ENCODE measurements at places on chromosomes 11 and 22.

DNA sequence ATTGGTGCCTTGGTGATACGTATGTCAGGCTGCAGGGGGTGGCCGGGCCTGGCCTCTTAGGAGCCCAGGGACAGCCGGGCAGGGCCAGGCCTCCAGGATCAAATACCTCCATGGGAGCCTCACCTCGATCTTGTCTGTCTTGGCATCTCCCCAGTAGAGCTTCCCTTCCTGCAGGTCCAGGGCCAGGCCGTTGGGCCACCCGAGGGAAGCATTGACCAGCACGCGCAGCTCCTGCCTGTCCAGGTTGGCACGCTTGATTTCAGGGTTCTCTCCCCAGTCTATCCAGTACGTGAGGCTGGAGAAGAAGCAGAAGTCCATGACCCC lies 137.7 kb downstream of the CRYBB2 start:
- DNase-seq: no peak

GRCh38 chr11:73478737-73479347 lies 102.6 kb downstream of the RELT start:
- DNase-seq: no peak

DNA sequence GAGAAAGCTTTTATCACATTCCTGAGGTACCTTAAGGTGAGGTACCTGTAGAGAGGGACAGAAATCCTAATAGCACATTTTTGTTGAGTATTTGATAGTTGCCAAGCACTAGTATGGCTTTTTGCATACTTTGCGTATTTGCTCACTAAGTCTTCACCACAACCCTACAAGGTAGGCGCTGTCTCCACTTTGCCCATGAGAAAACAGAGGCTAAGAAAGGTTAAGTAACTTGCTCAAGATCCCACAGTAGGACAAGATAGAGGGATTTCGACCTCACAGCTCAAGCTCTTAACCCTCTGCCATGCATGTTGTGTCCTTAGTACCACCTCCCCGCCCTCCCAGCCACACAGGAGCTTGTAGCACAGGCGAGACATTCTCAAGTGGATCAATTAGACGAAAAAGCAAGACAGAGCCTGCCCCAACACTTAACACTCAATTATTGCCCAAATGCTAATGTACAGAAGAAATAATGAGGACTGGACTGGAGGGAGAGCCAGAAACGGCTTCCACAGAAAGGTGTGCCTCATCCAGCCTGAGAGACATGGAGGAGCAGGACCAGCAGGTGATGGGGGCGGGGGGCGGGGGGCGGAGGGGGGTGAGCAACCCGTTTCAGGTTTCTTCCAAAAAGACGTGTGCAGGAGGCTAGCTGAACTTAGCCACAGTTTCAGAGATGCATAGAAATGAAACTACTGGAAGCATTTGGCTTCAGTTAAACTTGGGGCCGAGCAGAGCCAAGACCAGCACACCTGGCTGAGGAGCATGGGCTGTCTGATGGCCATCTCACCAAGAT lies 26.7 kb upstream of the CD44 start:
- no peak for DNase-seq

- DNase-seq: no peak
Measured at GRCh38 chr11:73314117-73314961, 6.3 kb downstream of the ARHGEF17 start.

GRCh38 chr22:38418589-38418988 lies 36.4 kb downstream of the KCNJ4 start:
- DNase-seq: no peak

- no peak for DNase-seq
Measured at GRCh38 chr11:1863352-1864216, 10.7 kb downstream of the LSP1 start.

DNA sequence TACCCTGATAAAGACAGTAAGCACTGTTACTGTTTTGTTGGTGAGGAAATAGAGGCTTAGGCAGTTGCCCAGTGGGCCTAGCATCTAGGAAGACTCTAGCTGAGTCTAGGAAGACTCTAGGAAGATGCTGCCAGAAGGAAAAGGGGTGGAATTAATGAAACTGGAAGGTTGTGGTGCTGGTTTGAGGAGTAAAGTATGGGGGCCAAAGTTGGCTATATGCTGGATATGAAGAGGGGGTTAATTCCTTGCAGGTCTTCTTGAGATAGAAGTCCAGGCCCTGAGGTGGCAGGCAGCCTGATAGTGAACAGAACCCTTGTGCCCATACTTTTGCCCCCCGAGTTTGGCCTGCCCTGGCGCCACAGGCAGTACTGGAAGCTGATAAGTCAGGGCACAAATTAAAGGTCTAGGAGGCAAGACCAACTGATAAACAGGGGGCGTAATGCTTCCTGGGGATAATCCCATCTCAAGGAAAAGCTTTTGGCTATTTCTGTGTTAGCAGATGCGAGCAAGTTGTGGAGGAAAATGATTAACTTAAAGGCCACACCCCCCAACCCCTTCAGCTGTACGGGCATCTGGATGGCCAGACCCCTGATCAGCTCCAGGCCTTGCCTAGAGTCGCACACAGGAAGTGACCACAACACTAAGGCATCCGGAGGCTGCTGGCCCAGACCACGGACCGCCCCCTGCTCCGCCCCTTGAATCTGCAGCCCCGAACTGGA lies 3.1 kb downstream of the ILK start:
- peak; percentile 80 for DNase-seq

- DNase-seq: no peak
Measured at GRCh38 chr11:123518496-123519054, 88.5 kb downstream of the GRAMD1B start.

GRCh38 chr11:6790546-6790945 lies 7.7 kb downstream of the OR2AG1 start:
- no peak for DNase-seq

- no peak for DNase-seq
Measured at GRCh38 chr11:103867481-103867880, 169.0 kb upstream of the DDI1 start.

DNA sequence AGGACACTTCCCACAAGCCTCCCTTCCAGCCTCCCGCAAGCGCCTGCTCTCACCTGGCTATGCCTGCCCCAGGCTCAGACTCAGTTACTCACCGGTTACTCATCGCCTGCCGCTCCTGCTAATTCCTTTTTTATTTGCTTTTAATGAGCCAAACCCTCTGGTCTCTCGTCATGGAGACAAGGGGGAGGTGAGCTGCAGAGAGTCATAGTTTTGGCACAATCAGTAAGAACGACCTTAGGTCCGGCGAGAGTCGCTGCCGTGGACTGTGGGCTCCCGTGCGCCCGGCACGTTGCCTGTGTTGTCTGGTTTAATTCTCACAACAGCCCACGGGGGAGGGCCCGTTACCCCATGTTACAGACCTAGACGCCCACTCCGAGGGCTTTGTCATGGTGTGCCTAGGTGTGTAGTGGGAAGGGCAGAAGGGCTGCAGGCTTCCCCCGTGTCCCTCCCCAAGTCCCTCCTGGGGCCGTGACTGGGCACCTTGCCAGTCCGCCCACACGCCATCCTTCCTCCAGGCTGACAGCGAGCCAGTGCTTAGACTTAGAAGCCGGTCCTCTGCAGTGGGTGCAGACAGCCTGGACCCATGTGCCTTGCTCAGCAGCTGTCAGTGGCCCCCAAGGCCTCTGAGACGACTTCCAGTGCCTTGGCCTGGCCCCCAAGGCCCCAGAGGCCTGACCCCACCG lies 42.2 kb downstream of the WNT7B start:
- DNase-seq: no peak

- no peak for DNase-seq
Measured at GRCh38 chr11:112166562-112166961, 610 bp upstream of the TEX12 start.

GRCh38 chr11:58047818-58048217 lies 17.1 kb downstream of the OR6Q1 start:
- no peak for DNase-seq

DNA sequence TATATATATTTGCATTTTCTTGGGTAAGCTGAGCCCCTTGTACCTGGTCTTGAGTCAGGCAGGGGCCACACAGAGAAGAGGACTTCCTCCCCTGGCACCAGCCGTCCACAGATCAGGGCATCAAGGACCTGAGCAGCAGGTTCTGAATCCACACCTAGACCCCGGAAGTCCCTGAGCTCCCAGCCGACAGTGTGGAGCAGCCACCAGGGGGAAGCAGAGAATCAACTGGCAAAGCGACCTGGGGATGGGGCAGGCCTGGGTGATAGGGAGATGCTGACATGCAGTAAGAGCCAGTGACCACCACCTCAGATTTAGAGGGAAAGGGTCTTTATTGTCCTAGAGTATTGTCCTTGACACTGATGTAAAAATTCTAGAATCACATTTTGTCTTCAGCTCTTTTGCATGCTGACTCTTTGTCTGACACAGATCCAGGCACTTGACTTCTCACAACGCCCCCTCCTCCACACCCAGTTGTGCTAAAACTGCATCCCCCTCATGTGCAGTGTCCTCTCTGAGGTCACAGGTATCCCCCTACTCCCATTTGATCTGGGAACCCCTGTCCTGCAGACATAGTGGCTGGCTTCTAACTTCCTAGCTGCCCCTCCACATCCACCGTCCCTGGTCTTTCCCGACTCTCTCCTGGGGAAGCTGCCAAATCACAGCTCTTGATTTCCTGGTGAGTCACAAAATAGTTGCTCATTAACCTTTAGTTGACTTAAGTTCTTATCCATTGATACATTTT lies 109.3 kb downstream of the GGTLC2 start:
- DNase-seq: peak; percentile 88

GRCh38 chr11:11071486-11071885 lies 213.6 kb upstream of the ZBED5 start:
- no peak for DNase-seq

DNA sequence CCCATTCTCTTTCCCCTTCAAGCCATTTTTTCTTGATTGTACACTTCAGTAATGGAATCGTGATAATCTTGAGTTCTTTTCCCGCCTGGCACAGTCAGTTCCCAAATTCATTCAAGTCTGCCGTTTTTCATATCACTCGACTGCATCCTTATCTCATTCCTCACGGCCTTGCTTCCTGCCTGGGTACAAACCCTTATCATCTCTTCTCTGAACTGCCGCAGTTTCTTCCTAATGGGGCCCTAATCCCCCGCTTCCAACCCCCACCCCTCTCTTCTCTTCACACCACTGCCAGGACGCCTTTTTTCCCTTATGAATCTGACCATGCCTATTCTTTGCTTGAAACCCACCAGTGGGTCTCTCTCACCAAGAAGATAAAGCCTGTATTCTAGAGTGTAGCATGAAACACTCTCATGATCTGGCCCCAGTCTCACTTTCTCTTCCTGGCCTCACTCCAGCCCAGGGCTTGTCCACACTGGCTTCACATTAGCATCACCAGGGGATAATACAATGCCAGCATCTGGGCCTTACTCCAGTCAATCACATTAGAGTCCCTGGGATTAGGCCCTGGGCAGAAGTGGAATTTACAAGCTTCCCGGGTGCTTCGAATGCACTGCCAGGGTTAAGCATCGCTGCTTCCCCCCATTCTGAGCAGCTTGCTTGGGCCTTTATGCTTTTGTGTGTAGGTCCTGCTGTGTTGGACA lies 102.1 kb downstream of the FBXO7 start:
- no peak for DNase-seq

- no peak for DNase-seq
Measured at GRCh38 chr11:126561327-126561893, 205.9 kb downstream of the ST3GAL4 start.

DNA sequence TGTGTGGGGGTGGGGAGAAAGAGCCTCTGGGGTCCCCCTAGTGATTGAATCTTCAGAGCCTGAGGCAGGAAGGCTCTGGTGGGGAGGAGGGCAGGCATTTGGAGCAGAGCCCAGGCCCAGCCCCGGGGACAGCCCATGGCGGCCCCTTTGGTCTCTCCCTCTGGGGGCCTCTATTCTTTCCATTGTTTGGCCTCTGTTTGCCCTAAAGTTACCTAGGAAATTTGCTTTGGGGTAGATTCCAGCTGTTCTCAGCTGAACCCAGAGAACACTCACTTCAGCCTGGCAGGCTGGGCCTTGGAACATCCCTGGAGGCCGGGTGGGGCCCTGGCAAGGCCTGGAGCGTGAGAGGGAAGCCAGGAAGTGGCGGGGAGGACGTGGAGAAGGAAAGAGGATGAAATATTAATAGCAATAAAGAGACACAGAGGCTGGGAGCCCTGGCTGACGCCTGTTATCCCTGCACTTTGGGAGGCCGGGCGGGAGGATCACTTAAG lies 22.9 kb upstream of the A4GALT start:
- DNase-seq: no peak

Measured in stimulated activated effector memory CD8-positive, alpha-beta T cell treated with anti-CD3 and anti-CD28 coated beads, Interleukin-12 subunit alpha, Interleukin-12 subunit beta, amount 100 ng/mL, for 72 hours (primary cell).